ENCODE measurements at places on chromosomes 12 and 14.

DNA sequence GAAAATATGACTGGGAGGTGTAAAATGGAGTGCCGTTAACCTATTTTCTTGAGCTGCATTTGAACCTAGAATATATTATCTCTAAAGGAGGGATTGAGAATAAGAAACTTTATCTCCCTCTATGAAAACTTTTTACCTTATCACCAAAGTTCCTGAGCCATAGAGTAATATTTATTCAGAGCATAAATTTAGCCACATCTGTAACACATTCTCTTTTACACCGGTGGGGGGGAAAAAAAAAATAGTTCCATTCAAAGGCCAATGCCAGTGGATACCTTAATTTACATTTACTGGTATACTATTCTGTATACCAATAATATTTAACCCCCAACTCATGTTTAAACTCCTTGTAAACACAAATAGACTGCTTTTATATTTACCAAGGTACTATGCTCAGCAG, 21.7 kb downstream of the CERS5 start:
- no peak for DNase-seq

GRCh38 chr14:80996049-80996901, 40.9 kb downstream of the TSHR start:
- DNase-seq: peak; percentile 33

- peak; percentile 63 for DNase-seq
Measured at GRCh38 chr12:51970904-51971646, 19.6 kb downstream of the ACVR1B start.

DNA sequence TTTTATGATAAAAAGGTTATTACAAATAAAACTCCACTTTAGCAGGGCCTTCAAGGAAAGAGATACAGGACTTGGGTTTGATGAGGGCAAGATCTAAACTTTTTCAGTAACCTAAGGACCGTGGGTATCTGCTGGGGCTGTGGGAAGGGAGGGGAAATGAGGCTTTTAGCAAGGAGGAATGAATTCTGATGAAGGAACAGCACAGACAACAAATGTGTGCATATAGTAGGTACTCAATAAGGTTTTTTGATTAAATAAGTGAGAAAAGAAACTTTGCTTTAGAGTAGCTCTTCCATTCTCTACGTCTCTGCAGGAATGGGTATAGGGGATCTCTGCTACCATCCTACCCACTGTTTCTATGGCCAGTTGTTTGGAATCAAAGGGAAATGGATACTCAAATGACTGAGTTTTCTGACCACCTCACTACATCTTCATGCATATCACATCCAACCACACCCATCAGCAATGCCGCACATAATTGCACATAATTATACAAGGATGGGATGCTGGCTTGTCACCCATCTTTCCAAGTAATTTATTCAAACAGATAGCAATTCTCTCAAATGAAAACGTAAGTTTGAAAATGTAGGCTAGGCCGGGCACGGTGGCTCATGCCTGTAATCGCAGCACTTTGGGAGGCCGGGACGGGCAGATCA, 59.5 kb upstream of the GTF2A1 start:
- no peak for DNase-seq

GRCh38 chr12:47530050-47530449, 175.8 kb downstream of the RPAP3 start:
- DNase-seq: no peak

DNA sequence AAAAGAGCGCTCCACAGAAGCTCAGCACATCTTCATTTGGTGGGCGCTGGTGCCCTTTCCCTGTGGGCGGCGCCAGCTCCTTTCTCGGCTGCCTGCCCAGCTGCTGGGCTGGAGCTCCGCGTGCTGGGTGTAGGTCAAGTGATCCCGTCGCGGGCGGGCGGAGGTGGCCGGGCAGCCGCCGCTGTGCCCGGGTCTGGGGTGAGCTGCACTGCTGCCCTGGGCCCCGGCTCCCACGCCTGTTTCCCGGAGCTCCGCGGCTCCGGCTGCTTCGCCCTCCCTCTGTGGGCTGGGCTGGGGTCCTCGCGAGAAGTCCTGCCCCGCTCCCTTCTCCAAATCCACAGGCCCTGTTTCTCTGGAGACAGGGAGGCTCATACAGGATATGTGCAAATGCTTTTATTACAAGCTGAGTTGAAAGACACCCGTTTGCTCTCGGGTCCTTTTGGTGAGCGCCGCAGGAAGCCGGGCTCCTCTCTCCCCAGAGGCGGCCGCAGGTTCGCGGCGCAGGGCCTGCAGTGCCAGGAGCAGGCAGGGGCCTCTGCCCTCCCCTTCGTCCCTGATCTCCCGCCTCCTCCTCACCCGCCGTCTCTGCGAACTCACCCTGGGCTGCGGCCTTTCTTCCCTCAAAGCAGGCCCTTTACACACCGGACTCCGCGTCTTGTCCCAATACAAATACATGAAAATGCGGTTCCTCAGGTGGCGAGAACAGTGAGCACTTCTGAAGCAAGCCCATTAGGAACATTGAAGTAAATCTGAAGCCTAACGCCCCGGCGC, 67.8 kb upstream of the CAPRIN2 start:
- peak; percentile 45 for DNase-seq

DNA sequence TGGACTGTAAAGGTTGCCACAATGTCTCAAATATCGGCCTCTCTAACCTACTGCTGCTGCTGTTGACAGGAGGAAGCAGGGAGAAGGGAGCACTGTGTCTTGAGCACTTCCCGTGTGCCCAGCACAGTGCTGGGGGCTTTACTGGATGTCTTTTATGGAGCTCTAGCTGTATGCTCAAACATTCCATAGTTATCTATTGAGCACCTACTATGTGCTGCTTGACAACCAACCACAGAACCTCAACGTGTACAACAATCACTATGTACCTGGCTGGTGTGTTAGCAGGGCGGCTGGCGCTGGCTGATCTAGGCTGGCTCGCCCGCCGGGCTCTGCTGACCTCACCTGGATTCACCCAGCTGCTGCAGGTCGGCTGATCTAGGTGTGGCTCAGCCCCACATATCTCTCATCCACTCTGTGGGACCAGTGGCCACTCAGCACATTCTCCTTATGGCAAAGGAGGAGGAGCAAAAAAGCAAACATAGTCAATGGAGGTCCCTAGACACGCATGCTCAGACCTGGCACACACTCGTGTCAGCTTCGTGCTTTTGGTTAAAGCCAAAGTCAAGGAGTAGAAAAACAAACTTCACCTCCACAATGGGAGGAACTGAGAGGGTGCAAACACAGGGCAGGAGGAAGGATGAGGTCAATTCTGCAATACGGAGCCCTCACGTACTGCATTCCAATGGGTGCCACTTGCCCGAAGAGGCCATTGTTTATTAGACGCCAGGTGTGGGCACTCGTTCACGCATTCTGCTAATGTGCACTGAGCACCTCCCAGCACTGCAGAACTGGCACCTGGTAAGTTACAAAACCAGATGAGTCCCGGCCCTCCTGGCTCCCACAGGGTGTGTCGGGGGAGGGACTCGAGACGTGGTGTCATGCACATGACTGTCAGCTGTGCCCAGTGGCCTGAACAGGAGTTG, 147.2 kb downstream of the SCARB1 start:
- no peak for DNase-seq

DNA sequence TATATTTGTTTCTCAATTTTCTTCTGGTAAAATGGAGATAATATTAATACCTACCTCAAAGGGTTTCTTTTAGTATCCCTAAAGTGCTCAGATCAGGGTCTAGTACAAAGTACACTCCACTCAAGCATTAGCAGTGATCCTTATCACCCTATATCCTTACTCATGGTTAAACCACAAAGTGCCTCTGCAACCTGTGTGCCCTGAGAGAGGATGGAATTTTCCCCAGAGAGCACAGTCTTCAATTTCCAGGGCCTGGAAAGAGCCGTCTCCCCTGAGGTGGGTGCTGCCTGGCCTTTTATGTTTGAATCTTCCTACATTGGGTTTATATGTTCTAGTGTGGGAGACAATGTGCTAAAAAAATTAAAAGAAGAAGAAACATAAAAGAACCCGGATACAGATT, 183.1 kb upstream of the FBXO33 start:
- no peak for DNase-seq

DNA sequence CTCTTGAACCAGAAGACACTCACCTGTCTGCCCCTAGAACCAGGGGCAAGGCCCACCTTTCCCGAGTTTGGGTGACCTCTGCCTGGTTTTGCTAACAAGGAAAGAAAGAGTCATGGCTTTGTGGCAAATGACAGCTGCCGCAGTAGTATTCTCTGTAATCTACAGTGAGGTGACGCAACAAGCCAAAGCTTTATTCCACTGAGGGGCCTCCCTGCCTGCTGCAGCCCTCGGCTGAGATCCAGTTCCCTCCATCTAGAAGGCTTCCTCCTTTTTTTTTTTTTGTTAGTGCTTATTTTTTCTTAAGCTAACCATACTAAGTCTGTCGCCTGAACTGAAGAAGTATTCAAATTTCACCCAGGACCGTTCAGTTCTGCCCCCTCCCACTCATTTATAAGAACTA, 142.3 kb upstream of the TMCC3 start:
- no peak for DNase-seq

GRCh38 chr12:25979059-25979458, 20.6 kb downstream of the RASSF8 start:
- no peak for DNase-seq

DNA sequence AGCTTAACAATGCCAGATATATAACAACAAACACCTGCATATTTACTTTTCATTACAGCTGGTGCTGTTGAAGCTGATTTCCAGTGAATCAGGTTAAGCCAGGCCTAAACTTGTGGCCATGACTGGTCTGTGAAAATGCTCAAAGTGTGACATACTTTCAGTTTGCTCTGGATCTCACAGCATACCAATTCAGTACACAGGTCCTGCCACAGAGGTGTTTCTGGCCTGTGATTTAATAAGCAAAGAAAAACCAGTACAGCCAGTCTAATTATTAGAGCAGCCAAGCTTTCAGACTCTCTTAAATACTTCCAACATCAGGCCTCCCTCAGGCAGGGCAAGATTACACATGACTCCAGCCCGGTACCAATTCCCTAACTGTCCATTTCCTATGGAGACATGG, 27.4 kb upstream of the TMCC3 start:
- no peak for DNase-seq

GRCh38 chr14:76880449-76880848, 54.2 kb downstream of the LRRC74A start:
- no peak for DNase-seq

DNA sequence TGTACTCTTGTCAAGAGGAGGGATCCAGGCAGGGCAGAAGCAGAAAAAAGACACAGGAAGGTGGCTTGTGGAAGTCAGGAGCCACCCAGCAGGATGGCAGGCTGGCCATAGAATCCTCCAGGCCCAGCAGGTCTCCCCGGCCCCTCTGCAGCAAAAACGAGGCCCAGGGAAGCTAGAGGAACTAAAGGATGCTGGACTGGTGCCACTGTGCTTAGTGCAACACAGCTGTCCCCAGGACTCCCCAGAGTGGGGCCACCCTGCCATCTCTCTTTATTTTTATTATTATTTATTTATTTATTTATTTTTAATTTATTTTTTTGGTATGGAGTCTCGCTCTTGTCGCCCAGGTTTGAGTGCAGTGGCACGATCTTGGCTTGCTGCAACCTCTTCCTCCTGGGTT, 54.1 kb downstream of the PITPNM2 start:
- DNase-seq: no peak

DNA sequence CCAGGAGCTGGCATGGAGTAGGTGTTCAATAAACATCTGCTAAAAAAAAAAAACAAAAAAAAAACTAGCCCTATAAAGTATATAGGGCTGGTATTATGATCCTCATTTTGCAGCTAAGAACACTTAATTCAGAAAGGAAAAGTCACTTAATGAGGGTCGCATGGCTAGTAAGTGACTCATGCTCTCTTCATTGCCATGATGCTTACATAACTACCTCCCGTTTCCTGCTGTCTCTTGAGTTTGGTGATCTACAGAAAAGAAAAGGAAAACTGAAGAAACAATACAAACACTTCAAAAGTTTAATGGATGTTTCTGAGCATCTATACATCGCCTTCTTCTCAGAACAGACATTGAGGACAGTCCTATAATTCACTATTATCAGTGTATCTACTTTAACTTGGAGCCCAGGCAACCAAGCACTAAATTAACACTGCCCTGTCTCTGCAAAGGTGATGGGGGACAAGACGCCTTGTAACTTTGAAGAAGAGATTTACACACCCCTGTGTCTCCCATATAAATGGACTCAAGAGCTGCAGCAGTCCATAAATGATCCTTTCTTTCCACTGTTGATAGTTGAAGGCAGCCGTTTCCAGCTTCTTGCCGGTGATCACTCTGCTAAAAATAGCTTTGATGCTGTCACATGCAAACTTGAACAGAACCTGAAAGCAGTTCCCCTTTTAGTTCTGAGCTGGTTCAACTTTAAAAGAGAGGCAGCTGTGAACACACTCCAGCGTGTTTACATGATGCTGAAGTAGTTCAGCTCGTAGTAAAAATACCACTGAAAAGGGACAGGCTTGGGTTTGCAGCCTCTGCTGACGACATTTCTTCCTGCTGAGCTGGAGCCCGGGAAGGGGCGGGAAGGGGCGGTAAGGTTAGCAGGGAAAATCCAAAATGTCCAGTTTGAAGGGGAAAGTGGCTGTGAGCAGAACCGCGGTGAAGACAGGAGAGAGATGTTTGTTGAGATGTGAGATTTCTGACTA, 113.3 kb downstream of the FOXN3 start:
- no peak for DNase-seq

DNA sequence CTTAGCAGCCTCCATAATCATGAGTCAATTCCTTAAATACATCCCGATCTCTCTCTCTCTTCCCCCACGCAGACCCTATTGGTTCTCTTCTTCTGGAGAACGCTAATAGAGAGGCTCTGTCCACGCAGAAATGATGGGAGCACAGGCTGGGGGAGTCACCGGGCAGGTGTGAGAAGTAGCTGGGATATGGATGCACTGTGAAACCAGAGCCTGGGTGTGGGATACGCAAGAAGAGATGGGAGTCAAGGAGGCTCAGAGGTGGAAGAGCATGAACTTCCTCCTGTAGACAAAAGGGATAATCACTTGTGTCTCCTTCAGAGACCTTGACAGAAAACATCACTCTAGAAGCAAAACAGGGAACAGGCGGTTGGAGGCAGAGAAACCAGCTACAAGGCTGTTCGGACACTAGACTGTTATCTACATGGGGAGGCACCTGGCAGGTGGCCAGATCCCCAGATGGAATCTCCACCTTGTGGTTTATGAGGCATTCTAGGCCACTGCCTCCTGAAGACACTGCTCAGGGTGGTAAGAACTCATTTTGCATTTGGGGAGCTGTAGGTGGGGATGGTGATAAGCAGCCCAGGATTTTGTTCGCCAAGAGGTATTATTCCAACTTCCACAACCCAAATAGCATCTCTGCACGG, 7.2 kb upstream of the SELPLG start:
- no peak for DNase-seq

DNA sequence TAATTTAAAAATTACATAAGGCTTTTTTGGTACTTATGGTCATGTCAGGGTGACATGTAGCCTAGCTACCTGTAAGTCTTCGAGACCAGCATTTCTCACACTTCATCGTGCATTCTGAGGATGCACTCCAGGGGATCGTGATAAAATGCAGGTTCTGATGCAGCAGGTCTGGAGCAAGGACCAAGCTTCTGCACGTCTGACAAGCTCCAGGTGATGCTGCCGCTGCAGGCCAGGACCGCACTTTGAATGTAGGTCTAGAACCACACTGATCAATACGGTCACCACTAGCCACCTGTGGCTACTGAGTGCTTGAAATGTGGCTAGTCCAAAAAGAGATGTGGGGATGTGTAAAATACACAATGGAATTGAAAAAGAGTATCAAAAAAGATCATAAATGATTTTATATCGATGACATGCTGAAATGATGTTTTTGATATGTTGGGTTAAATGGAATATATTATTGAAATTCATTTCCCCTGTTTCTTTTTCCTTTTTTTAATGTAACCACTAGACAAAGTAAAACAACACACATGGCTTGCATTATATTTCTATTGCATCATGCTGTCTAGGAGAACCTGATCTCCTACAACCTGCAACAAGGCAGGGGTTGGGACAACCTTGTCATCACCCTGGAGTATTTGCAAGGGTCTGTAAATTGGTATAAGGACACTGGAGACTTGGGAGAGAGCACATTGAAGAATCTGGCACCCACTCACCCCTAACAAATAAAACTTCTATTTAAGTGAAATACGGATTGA, 142.4 kb downstream of the DPF3 start:
- no peak for DNase-seq

Data from stimulated activated naive CD8-positive, alpha-beta T cell treated with anti-CD3 and anti-CD28 coated beads, Interleukin-15, amount 100 ng/mL, for 72 hours (primary cell).